ENCODE measurements at places on chromosomes 7 and 10.

- DNase-seq = no peak
These were observed 119.5 kb downstream of the APBB1IP start for GRCh38 chr10:26557641-26558014.

- DNase-seq = no peak
These were observed 14.4 kb downstream of the WDFY4 start for GRCh38 chr10:48699011-48699627.

- no peak for DNase-seq
These were observed 294.2 kb downstream of the ZNF248 start for GRCh38 chr10:37563107-37563714.

DNA sequence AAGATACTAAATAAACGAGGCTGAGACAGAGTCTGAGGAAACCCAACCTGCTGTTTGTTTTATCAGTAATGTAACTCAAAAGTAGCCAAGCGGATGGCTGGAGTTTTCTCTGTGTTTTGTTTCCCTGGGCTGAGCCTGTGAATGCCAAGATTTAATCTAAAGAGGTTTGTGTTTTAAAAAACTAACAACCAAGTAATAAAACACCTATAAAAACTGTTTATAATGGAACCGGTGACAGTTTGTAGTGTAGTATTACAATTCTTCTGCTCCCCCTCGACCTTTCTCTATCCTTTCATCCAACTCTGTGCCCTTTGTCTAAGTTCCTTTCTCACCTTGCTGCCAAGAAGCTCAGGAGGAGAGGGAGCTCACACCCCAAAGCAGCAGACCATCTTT, 2.6 kb upstream of the KAT6B start:
- DNase-seq = no peak

GRCh38 chr10:132385721-132386418, 11.1 kb upstream of the PWWP2B start:
- DNase-seq = no peak

- DNase-seq = no peak
These were observed 475.6 kb upstream of the ZWINT start for GRCh38 chr10:56836659-56837058.

GRCh38 chr7:148838905-148839304, 45.2 kb downstream of the EZH2 start:
- no peak for DNase-seq

- no peak for DNase-seq
These were observed 42.5 kb downstream of the SYPL1 start for GRCh38 chr7:106069471-106070200.

DNA sequence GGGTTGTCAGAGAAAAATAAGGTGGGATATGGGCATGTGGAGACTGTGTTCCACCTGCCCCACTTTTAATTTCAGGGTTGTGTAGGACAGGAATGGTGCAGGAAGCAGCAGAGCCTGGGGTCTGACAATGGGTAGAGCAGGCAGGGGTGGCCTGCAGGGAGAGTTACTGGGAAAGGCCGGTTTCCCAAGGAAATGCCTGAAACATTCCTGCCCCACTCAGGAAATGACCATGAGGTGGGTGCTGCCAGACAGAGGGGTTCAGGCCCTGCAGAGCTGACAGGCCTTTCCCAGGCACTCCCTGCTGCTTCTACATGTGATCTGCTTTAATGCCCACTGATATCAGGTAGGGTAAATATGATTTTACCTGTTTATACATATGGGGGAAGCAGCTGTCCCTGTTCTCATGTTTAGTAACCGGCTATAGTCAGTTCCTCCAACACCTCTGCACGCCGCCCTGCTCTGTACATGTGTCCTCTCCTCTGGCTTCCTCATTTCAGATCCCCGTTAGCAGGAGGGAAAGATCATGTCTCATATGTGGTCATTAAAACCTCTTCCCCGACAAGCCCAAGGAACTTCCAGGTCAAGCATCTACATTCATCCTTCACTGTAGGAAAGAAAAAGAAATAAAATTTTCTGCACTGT, 118.6 kb upstream of the PRSS58 start:
- DNase-seq = no peak

DNA sequence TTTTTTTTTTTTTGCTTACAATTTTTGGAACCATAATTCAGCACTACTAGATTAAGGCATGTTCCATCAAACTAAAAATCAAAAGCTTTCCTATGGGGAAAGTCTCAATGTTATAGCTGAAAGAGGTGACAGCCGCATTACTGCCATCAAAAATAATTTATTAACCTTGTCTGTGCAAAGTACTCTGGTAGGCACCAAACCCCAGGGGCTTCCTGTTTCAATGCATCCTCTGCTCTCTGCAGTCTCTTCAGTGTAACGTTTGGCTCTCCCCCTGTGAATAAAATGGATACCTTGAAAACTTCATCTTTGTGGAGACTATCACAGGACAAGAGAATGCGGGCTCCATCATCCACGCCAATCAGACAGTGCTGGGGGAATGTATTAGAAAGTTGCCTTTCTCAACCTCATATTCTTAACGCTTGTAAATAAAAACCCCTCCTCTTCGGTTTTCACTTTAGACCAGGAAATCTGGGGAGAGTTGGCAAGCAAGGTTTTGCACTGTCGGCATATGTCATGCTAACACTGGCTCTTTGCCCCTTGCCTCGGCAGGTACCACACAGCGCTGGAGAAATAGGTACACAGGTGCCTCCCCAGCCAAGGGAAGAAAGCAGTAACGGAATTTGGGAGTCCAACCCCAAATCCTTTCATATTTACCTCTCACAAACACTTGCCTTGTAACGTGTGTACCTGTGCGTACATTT, 1.6 kb upstream of the NRG3 start:
- DNase-seq = no peak

GRCh38 chr10:32865170-32865569, 92.9 kb downstream of the ITGB1 start:
- DNase-seq = no peak

- DNase-seq = no peak
These were observed 2.1 kb upstream of the CFAP46 start for GRCh38 chr10:132944510-132944909.

DNA sequence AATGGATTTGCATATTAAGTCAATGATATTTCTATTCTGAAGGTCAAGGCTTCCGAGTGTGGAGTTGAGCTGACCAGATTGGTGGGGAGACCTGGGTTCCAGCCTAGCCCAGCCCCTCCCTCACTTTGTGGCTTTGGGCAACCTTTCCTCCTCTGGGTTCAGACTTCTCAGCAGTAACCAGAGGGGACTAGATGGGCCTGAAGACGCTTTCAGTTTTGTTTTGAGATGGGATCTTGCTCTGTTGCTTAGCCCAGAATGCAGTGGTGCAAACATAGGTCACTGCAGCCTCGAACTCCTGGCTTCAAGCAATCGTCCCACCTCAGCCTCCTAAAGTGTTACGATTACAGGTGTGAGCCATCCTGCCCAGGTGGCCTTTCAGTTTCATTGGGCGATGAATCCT, 68.1 kb upstream of the LEP start:
- DNase-seq = no peak

DNA sequence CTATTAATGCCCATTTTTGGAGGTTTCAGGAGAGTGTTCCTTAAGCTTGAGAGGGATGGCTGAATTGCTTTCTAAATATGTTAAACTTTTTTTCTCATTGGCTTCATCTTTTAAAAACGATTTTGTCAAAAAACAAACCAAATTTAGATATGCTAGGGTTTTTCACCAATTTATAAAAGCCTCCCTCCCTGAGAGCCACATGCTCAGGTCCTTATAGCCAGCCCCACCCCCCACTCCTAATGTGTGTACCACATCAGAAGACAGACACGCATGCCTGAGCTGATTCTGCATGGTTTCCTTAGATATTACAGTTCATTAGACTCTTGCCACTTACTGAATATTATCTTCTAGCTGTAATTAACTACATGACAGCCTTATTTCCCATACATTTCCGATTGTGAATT, 2.0 kb downstream of the CUL1 start:
- DNase-seq = peak; percentile 21

- no peak for DNase-seq
These were observed 110.9 kb upstream of the HDAC9 start for GRCh38 chr7:18384491-18385143.

DNA sequence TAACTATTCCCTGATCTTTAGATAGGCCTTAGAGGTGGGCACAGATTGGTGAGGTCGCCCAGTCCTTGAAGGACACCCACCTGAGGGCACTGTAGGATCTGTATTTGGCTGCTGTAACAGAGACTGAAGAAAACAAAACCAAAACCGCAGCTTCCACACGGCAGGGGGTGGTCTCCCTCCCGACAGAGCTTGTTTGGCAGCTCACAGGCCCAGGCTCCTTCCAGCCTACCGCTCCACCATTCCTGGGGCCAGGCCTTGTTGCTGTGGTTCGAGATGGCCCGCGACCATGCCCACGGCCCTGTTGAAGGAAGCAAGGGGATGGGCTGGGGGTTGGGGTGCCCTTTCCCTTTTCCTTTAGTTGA, 30.4 kb downstream of the ZNF783 start:
- no peak for DNase-seq

DNA sequence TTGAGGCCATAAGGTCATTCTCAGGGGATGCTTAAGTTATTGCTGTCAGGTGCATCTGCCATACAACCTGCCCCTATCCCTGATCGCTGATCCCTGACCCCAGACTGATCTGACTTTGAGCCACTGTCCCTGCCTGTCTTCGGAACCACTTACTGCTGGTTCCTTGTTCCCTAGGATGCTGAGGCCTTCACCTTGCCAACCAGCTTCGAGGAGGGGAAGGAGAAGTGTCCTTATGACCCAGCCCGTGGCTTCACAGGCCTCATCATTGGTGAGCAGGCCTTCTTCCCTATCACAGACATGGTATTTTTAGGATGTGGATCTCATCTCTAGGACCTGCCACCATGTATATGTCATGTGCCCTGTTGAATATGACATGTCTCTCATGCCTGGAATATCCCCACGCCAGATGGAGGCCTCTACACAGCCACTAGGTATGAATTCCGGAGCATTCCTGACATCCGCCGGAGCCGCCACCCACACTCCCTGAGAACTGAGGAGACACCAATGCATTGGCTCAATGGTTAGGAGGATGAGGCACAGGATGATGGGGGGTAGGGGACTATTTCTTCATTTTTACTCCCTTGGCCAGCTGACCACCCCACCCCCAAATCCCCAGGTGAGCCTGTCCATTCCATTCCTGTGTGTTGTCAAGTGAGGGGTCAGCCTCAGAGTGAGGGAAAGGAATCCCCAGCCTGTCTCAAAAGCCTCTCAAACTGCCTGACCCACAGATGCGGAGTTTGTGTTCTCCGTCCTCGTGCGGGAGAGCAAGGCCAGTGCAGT, 9.0 kb downstream of the MRPL43 start:
- no peak for DNase-seq

- DNase-seq = no peak
These were observed 53.7 kb upstream of the ZNF32 start for GRCh38 chr10:43702213-43702935.

DNA sequence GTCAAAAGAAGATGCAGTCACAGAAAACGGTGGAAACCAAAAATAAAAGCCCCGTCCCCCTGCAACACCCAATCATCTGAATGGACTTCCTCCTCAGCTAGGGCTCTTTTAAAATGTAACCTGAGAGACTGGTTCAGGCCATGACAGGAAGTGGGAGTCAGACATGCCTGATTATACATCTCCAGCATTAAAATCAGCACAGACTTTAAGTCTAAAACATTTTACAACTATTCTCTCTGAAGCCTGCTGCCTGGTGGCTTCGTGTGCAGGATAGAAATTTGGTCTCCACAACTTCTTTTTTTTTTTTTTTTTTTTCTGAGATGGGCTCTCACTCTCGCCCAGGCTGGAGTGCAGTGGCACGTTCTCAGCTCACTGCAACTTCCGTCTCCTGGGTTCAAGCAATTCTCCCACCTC, 30.3 kb downstream of the HACD1 start:
- DNase-seq = no peak

GRCh38 chr7:152709287-152710152, 33.6 kb upstream of the XRCC2 start:
- DNase-seq = no peak

DNA sequence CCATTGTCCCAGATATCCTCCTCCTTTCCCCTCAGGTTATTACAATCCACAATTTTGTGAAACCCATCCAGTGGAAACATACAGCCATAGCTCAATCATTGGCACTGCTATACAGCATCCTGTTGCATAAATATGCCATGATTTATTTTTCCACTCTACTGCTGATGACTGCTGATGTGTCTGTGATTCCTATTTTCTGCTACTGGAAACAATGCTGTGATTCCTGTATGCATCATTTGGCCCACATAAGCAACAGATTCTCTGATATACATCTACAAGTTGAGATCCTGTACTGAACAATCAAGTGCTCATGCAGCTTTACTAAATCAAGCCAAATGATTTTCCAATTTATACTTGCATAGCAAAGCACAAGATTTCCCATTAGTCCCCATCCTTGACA, 39.6 kb downstream of the CUL2 start:
- DNase-seq = no peak

DNA sequence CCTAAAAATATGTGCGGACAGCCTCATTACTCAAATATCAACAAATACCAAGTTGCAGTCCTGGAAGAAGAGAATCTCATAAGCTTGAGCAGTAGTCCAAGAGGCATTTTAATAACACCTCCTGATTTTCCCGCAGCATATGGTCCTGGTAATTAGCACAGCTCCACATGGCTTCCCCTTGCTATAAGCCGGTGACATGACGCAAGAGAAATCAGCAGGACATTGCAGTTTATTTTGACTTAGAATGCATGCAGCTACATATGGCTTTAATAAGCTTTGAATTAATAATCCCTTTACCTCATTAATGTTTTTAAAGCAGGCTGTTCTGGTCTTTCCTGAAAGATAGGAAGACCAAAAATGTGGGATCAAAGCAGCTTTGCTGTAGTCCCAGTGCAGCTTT, 137.6 kb downstream of the RAMP3 start:
- no peak for DNase-seq

GRCh38 chr10:29760138-29760900, 125.5 kb upstream of the SVIL start:
- DNase-seq = no peak

DNA sequence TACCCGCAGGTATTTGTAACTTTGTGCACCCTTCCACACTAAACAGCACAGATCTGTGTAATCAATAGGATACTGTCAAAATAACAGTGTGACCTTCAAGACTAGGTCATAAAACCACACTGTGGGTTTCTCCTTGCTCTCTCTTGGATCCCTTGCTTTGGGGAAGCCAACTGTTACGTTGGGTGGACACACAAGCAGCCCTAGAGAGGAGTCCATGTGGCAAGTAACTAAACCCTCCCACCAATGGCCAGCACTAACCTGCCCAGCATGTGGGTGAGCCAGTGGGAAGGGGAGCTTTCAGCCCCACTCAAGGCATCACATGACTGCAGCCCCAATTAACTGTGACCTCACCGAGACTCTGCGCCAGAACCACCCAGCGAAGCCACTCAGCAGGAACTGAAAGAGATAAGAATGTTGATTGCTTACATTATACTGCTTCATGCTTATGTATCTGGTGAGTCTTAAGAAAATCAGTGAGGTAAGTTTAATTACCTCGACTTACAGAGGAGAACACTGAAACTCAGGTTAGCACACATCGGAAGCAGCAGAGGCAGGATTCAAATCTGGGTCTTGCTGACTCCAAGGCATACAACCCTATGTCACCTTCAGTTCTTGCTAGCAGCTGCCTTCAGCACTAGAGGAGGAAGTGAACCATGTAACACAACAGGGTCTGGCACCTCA, 9.4 kb upstream of the ZC3HAV1 start:
- DNase-seq = no peak

All from stimulated activated CD8-positive, alpha-beta memory T cell treated with anti-CD3 and anti-CD28 coated beads, Interleukin-2, amount 100 ng/mL, for 1 hour (primary cell).